HuH-7.5 (cell line): ENCODE measurements at places on chromosomes 7 and 10.

DNA sequence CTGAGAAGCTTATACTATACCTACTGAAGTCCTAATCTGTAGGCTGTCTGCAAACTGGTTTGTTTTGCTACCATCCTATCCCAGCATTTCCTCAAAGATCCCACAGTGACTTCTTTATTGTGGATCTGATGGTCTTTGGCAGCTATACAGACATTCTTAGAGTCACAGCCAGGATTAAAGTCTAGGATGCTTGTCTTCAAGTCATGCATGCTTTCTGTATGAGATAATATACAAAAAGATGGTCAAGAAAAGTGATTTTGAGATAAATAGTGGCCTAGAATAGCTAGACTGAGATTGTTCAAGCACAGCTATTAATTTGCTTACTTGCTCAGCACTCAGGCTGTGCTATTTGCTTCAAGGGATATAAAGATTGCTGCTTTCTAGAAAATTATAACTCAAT lies 454.4 kb downstream of the AUTS2 start:
- DNase-seq: no peak

GRCh38 chr7:28960071-28960840 lies 2.1 kb upstream of the TRIL start:
- no peak for DNase-seq

DNA sequence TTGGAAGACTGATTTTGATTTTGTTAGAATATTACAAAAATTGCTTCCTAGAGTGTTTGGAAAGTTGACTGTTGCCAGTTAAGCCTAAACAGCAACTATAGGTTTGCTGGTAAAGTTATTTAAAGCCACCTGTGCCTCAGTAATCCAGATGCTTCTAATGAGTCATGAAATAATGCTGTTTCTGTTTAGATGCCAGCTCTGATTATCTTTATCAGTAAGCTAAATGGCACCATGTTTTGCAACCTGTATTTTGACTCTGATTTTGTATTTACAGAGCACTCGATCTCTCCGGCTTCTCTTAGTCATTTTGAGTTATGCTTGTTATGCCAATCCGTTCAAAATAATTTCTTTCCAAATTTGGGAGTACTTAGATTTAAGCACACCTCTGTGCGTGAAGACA lies 366.1 kb downstream of the EXOC4 start:
- no peak for DNase-seq

DNA sequence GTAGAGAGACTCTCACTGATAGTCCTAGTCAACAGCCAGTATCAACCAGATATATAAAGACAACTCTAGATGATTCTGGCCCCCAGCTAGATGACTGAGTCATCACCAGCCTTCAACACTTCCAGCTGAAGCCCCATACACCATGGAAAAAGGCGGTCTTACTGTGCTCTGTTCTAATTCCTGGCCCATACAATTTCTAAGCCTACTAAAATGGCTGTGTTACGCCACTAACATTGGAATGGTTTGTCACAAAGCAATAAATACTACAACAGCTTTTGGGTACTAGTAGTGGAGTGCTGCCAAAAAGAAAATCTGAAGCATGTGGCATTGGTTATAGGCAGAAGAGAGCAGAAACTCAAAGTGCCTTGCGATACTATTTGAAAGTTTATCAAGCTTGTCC lies 13.0 kb upstream of the TES start:
- DNase-seq: no peak

GRCh38 chr7:101890749-101891523 lies 73.5 kb downstream of the CUX1 start:
- no peak for DNase-seq

GRCh38 chr10:121830101-121830500 lies 97.7 kb downstream of the ATE1 start:
- no peak for DNase-seq

GRCh38 chr10:62992145-62992721 lies 140.9 kb upstream of the NRBF2 start:
- DNase-seq: no peak

DNA sequence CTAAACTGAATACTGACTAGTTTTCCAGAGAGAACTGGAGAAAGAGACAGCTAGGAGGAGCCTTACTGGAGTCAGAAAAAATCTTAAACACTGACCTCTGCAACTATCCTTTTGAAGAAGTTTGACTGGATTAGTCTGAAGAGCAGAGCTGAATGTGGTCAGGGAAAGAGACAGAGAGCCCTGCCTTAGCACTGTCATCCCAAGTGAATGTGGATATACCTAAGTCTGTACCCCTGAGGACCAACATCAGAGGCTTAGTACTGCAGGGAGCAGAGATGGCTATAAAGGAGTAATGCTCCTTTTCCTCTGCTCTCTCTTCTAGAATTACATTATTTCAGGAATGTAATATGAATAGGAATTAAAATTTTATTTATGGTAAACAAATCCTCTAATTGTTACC lies 69.8 kb upstream of the TMEM140 start:
- no peak for DNase-seq

- no peak for DNase-seq
Measured at GRCh38 chr7:98130959-98131358, 24.3 kb downstream of the LMTK2 start.

GRCh38 chr10:106655636-106656035 lies 508.9 kb downstream of the SORCS1 start:
- DNase-seq: no peak

- DNase-seq: no peak
Measured at GRCh38 chr10:26950934-26951333, 90.2 kb upstream of the ABI1 start.

- no peak for DNase-seq
Measured at GRCh38 chr10:48940372-48940771, 732 bp upstream of the LRRC18 start.

- no peak for DNase-seq
Measured at GRCh38 chr7:131300572-131301466, 26.9 kb upstream of the MKLN1 start.

DNA sequence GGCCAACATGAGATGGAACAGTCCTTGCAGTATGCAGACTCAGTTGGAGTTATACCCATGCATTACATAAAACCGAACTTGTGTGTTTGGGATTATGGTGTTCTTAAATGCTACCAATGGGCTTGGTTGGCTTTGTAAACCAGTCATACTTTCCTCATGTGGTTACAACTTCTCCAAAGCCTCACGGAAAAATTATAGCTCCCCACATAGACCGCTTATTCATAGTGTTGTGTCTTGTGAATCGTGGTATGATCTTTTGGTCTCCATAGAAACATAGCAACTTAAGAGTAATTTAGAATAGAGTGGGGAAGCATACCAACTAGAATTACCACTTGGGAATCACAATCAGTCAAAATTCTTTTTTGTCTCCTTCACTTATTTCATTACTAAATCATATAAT lies 112.3 kb upstream of the FZD1 start:
- DNase-seq: no peak

DNA sequence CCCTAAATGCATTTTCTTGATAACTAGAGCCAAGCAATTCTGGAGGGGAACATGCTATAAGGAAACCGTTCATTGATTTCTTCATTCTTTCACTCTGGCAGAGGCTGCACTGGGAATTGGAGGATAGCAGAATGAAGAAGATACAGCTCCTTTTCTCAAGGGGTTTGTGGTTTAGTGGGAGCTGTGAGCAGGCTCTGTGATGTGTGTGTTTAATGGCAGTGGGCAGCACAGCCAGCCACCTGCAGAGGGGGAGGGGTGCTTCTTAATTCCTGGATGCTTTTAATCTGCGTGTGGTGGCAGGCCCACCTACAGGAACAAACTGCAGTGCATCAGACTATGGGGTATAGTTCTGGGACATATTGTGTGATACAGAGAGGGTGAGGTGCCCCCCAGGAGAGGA lies 31.9 kb downstream of the RPS24 start:
- no peak for DNase-seq

- no peak for DNase-seq
Measured at GRCh38 chr10:59985639-59986038, 79.3 kb upstream of the CCDC6 start.

DNA sequence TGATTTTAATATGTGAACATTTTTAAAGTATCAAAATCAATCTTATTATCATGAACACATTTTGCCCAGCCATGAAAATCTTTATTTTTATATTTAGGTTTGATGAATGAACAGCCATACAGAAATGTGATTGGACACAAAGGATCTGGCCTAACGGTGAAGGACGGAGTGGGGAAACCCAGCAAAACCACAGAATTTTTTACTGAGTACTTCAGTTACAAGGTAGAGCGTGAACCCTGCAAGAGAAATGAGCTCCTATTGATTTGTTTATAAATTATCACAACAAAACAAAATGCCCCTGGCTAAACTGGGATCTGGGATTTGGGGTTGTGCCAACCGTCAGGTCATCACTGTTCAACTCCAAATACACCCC lies 118.8 kb downstream of the JAZF1 start:
- DNase-seq: no peak
